ENCODE measurements at places on chromosomes 7 and 10. TPM values are rescaled to one million over a fixed set of nuclear protein-coding genes. Genes with fewer than 3 reads are reported as not detected.

- DNase-seq: peak; percentile 34
These were observed 25.3 kb upstream of the FOXL3 start for GRCh38 chr7:264541-265191.

DNA sequence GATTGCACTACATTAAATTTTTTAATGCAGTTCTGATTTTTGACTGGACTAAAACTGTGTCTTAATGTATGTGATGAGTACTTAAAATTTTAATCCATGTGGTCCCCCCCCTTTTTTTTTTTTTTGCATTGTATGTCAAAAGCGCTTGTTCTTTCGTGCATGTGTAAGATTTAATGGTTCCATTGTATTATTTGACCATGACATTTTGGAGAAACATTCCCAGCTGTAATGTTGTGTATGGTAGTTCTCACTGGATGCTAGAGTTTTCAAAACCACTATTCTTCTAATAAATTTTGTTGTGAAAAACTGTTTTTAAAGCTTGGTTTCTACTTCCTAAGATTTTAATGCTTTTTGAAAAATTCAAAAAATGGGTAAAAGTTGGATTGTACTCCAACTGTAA, 132.0 kb downstream of the LCOR start:
- no peak for DNase-seq

DNA sequence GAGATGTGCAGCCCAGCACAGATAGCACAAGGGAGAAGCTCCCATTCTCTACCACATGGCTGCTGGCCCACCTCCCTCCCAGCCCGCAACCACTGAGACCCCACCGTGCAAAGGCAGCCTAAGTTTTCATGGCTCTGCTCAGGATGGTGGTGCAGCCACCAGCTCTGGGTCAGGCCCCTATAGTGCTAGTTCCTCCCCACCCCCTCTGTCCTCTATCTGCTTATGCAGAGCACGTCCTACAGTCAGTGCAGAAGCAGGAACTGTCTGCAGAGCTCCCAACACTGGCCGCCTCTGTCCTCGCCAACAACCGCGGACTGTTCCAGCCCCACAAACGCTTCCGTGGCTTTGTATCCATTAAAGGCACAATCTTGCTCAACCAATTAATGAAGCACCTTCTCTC, 278.9 kb downstream of the GRID1 start:
- DNase-seq: no peak

DNA sequence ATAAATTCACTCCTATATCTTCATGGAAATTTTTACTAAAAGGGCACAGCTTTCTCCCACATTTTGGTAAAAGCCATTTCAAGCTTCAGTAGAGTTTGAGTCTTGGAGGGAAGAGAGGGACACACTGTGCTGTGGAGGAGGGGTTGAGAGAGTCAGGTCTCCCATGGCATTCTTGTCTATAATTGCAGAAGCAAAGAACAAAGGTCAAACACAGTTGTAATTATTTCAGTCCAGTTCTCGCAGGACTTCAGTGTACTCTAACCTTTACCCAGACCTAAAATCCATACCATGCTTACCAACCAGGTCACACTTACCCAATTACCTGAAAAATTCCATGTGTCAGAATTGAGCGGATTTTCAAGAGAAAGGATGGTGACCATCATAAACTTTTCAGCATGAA, 298.4 kb downstream of the XPNPEP1 start:
- DNase-seq: no peak

GRCh38 chr7:80859272-80859970, 59.4 kb downstream of the SEMA3C start:
- peak; percentile 32 for DNase-seq

- no peak for DNase-seq
These were observed 55.9 kb upstream of the AHR start for GRCh38 chr7:17242504-17242903.

- no peak for DNase-seq
These were observed 77.3 kb downstream of the JMJD1C start for GRCh38 chr10:63388421-63389031.

GRCh38 chr10:110434489-110435096, 63.1 kb upstream of the DUSP5 start:
- DNase-seq: no peak

DNA sequence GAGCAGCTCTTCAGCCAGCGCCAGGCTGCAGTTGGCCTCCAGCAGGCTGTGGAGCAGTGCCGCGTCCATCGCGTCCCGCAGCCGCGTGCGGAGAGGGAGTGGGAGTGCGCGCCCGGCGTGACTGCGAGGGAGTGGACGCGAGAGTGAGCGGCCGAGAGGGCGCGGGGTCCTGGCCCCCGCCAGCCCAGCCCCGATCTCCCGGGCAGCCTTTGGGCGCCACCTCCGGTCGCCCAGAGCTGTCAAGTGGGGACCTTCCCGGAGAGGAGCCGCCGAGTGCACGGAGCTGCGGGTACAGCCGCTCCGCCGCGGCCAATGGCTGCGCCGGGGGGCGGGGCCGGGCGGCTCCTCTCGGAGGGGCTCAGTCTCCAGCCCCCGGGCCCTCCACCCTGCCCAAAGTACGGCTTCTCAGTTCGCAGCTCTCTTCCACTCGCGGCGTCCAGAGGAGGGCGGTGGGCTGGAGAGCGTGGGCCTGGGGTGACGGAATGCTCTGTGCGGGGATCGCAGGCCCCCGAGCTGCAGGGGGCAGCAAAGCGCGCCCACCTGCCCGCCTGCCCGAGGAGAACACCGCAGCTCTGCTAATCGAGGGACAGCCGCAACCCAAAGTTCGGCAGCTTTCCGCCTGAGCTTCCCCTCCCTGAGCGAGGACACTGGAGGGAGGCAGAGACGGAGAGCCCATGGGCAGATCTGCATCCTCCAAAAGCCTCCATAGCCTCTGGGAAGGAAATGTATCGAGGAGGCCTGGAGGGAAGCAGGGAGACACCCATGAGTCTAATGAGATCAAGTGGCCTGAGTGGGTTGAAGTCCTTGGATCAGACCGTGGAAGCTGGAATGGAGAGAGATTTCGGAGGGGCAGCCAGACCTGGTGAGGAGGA, at the start of gene CRHR2:
Gene CRHR2 (minus strand): TSS at position 245 of the 872 bp plus-strand sequence. CDS start 176 bp downstream, at position 69.
- DNase-seq: peak; percentile 42

DNA sequence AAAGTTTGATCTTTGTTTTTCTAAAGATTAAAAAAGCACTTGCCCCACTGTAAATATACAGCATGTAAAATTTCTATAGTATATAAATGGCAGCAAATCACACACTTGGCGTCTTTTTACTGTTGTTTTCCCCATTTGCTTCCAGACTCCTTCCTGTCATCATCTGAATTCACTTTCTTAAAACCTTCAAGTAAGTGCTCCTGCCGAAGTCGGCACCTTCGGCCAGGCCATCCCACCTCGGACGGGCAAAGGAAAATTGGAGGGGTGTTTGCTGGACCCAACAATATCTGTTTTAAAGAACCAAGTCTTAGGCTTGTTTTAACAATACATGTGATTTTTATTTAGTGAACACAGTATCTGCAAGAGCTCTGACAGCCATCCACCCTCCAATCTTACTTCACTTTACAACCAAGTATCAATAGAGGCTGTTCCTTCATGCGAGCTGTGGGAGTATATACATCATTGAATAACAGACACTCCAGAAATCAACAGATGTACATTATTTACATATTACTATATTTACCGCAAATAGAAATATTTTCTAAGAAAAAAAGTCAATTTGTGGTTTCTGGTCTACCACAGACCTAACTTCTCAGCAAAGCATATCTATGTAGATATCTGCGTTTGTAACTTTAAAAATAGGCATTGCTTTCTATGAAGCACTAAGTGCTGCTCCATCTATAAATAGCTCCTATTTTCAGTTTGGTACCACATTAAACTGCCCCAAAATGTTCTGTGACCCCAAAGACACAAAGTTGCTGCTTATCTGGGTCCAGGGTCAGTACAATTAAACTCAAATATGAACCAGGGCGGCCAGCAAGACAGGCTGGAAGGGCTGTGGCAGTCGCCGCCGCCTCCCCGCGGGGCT, 110.7 kb downstream of the CYTH3 start:
- DNase-seq: no peak

- no peak for DNase-seq
These were observed 234.9 kb downstream of the SKIDA1 start for GRCh38 chr10:21290499-21291160.

DNA sequence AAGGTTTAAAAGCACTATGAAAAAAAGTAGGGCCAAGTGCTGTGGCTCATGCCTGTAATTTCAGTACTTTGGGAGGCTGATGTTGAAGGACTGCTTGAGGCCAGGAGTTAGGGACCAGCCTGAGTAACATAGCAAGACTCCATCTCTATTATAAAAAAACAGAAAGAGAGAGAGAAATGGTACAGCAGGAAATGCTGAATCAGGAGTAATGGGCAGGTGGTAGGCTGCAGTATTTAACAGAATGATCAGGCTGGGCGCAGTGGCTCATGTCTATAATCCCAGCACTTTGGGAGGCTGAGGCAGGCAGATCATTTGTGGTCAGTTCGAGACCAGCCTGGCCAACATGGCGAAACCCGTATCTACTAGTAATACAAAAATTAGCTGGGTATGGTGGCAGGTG, 49.6 kb downstream of the SCD start:
- no peak for DNase-seq

DNA sequence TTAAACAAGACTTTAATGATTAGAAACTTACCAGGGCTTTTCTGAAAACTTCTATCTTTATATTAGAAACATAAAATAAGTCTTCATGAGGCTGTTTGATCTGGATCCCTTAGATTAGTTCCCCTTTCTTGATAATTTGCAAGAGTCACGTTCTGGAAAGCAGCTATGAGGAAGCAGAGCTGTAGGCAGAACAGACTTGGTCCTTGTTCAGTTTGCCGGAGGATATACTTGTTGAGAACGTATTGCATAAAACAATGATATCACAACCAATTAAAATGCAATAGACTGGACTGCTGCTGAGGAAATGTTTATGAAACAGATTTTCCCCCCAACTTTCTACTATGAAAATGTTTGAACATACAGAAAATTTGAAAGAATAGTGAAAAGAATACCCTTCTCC, 2.8 kb downstream of the SAMD9L start:
- no peak for DNase-seq

DNA sequence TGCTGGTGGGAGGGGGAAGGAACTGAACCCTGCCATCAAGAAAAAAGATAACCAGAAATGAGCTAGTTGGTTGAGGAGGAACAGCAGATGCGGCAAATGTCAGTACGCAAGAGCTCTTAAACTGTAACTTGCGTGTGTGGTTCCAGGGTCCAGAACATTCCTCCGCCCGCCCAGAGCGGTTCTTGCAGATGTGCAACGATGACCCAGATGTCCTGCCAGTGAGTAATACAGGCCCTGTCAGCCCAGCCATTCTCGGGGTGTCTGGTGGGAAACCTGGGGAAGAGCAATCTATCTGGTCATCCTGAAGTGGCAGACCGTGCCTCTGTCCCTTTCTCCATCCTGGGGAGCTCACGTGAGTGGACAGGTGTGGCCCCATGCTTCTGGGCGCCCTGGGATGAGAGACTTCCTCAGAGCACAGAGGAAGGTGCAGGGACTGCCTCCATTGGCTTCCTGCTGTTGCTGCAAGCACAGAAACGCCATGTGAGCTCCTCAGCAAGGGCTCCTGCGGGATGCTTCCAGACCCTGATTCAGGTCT, 50.5 kb upstream of the ZMIZ2 start:
- no peak for DNase-seq

The WAPL gene
- 20.4 TPM for total RNA-seq

The SMO gene
- 7.6 TPM for total RNA-seq

The DPYSL4 gene
- total RNA-seq: 9.9 TPM

The PCBD1 gene
- 103 TPM for total RNA-seq
